Stimulated activated CD8-positive, alpha-beta memory T cell treated with anti-CD3 and anti-CD28 coated beads, Interleukin-15, amount 100 ng/mL, for 4 hours (primary cell): ENCODE measurements at places on chromosomes 2 and 18.

DNA sequence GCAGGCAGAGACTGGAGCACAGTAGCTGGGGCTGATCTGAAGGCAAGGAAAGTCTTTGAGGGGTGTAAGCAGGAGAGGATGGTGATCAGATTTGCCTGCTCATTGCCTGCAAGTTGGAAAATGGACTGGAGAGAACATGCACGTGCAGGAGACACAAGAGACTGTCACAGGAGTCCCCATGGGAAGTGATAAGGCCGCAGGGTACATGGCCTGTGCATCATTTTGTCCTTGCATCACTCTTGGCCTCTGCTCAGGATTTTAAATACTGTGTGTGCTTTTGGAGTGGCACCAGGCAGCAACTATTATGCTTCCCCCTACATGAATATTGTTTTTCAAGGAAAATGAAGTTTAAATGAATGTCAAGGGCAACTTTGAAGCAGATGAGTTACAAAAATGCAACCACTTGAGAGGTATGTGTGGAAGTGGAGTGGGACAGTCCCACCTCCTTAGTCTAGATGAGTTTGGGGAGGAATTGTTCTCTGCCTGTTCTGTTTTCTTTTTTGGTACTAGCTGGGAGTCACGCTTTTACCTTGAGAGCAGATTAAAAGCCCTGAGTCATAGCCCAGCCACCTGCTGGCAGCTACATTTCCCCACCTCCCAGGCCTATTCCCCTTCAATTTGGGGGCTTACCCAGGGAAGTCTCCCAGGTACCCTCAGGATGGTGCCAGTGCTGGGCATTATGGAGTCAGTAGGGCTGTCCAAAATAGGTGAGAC is 19.3 kb downstream of the MAPK4 start:
- no peak for DNase-seq

GRCh38 chr2:54194761-54195750 is 61.0 kb downstream of the TSPYL6 start:
- DNase-seq, result no peak

- no peak for DNase-seq
These were observed 79.6 kb downstream of the MIB1 start for GRCh38 chr18:21820033-21820810.

DNA sequence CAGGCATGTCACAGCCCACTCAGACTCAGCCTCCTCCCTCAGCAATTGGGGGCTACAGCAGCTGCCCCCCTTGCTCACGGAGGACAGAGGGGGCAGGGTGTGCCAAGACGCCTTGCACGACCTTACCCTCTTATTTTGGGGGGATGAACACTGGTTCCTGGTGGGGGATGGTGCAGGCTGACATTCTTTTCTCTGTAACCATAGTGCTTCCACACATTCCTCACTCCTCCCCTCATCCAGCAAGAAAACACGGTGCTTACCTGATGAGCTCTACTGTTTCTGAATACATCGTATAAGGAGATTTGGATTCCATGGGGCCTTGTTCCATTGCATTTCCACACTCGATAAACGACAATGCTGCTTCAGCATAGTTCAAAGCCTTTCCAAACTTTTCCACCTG is 75.4 kb upstream of the REV1 start:
- DNase-seq, result no peak

DNA sequence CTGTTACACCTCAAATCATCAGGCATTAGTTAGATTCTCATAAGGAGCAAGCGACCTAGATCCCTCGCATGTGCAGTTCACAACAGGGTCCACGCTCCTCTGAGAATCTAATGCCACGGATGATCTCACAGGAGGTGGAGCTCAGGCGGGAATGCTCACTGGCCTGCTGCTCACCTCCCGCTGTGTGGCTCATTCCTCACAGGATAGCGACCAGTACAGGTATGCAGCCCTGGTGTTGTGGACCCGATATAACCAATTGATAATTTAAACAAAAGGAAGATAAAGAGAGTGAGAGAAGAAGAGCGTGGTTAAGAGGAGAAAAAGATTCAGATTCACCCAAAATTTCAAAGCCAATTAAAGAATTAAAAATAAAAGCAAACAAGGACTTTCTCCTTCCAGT is 20.8 kb downstream of the TLK1 start:
- no peak for DNase-seq
